ENCODE measurements at places on chromosomes 6 and 20. TPM values are rescaled to one million over a fixed set of nuclear protein-coding genes. Genes with fewer than 3 reads are reported as not detected.

DNA sequence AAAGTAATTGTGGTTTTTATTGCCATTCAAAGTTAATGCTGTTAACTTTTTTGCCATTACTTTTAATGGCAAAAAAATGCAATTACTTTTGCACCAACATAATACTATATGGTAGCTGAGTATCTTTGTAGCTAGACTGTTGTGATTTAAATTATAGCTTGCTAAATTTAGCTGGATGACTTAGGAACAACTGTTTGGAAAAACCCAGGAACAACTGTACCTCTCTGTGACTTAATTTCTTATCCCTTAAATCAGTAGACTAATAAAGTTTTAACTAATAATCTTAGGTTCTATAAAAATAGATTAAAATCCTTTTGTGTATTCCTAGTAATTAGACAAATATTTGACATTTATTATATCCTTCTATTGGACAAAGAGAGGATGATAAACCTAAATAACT is 268.2 kb downstream of the TENT5A start:
- no peak for DNase-seq

GRCh38 chr6:144066255-144066654 is 29.1 kb downstream of the SF3B5 start:
- DNase-seq, result no peak

DNA sequence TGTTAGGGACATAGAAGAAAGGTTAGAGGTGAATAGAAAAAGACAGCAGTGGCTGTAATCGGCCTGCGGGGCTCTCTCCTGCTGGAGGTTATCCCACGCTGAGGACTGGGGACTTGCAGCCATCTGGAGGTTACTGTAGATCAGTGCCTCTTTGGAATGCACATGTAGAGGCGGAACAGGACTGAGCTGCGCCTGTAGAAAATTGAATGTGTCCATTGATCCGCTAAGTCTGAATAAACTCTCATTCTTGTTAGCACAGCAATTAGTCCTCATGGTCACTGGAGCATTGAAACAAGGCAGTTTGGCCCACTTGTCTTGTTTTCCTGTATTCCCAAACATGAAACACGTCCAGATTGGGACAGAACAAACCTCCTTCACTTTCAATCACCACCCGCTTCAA is 46.3 kb upstream of the F13A1 start:
- no peak for DNase-seq

- no peak for DNase-seq
Measured at GRCh38 chr20:34369265-34369664, 6.2 kb downstream of the ITCH start.

- DNase-seq, result no peak
Measured at GRCh38 chr20:31706607-31707257, 15.9 kb downstream of the BCL2L1 start.

The SLC22A2 gene
- polyA plus RNA-seq, result 8.3 TPM

GRCh38 chr6:156627524-156627923 is 149.7 kb upstream of the ARID1B start:
- DNase-seq, result no peak

DNA sequence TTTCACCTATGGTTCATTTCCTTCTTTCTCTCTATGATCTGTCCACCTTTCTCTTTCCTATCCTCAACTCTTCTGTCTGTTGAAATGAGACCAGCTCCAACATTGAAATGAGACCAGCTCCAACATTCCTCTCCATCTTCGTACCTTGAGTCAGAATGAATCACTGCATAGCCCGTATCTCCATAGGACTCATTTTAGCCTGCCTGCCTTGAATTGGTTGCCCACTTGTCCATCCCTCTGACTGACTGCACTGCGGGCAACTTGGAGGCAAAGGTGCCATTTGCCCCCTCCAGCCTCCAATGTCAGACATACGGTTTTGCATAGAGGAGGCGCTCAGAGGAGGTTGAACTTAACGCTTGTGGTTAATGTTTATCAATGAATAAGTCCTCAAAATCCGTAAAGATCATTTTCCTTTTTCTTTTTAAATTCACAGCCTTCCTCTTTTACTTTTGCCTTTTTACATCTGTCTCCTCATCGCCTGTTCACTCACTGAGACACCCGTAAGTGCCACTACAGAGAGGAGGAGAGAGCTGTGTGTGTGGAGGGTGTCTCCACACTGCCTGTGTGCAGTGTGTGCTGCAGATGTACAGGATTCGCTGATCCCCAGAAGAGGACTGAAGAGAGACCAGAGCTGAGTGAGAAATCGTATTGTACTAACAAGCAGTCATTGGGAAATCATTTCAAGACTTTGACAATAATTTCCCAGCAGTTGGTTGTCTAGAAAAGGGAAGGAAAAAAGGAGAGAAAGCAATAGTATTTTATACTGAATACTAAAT is 579.6 kb upstream of the MAP3K7 start:
- DNase-seq, result no peak

The SMIM8 gene
- polyA plus RNA-seq, result 21.2 TPM

DNA sequence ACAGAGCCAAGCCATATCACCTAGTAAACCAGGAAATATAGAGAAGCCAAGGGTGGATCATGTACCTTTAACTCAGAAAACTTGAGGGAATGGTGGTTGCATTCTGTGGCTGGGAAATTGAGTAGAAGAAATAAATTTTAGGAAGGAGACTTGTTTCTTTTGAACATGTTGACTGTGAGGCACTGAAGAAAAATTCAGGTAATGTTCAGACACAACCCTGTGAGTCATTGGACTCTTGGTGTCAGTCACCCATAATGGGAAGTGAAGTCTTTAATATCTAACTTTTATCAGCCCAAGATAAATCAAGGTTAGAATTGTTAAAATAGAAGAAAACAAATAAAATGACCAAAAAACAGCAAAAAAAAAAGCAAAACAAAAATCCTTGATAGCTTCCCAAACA is 98.8 kb upstream of the GRIK2 start:
- DNase-seq, result no peak

The TFAP2D gene
- polyA plus RNA-seq, result not detected

DNA sequence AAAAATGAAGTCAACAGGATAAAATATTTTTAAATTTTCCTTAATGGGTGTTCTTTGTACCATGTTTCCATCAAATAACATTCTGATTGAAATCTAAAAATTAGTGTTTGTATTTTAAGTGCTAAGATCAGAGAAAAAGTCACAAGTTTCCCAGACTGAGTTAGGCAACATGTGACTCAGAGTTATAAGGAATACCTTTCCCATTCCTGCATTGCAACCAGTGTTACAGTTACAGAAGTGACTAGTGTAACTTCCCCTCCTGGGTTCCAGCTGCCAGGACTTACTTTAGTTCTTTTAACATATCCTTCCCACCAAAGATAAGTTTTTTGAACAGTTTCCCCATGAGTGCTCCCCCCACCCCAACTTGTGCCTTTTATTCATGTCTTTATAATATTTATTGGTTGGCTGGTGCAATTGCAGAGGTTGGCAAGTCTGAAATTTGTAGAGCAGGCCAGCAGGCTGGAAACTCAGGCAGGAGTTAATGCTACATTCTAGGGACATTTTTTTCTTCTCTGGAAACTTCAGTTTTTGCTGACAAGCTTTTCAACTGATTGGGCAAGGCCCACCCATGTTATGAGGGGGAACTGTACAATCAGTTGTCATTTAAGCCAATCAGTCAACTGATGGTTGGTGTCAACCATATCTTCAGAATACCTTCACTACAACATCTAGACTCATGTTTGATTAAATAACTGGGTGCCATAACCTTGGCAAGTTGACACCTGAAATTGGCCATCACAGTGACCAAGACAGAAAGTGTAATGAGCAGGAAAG is 22.9 kb upstream of the ESR1 start:
- no peak for DNase-seq

- DNase-seq, result no peak
Measured at GRCh38 chr6:166305562-166306117, 2.6 kb downstream of the PRR18 start.

DNA sequence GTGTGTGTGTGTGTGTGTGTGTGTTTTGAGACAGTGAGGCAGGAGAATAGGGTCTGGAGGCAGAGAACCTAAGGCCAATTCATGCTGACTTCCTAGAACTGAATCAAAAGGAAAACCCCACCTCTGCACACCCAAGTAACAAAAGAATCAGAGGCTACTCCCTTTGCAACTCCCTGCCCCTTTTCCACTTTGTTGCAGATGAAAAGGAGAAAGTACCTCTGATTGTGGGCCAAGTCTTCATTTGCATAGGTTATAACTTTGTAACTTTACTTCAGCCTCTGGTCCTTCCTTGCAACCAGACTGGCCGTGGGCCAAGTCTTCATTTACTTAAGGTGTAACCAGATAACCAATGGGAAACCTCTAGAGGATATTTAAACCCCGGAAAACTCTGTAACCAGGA is 168.8 kb downstream of the EYA2 start:
- DNase-seq, result no peak

DNA sequence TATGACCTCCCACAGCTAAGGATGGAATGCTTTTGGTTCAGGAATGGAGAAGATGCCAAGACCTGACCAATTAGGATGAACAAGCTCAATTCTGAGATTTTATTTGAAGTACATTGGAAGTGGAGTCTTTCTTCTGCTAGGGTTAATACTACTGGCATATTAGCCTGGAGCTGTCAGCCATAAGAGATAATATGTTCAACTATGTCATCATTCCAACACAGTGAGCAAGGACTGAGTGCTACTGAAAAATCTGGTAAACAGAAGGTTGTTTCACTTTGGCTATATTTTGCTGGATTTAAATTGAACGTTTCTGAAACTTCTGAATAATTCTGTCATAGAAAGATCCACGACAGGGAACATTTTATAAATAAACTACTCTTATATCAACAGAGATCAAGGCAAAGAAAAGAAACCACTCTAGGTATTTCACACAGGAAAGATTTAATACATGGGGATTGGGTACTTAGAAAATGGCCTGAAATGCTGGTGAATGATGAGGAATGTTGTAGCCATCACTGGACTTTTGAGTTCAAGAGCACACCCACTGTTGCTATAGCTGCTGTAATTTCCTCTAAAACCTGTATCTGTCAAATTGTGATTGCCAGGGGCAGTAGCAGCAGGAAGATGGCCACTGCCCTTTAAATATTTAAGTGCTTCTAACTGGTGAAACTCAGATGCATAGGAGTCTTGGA is 200.5 kb downstream of the PLCB4 start:
- DNase-seq, result no peak

The PTPRT gene
- 1.0 TPM for polyA plus RNA-seq

GRCh38 chr20:22977047-22977785 is 57.9 kb upstream of the SSTR4 start:
- no peak for DNase-seq

The MYL9 gene
- polyA plus RNA-seq, result 261 TPM

The MMUT gene
- 56.0 TPM for polyA plus RNA-seq

The SLC22A23 gene
- polyA plus RNA-seq, result 12.3 TPM

DNA sequence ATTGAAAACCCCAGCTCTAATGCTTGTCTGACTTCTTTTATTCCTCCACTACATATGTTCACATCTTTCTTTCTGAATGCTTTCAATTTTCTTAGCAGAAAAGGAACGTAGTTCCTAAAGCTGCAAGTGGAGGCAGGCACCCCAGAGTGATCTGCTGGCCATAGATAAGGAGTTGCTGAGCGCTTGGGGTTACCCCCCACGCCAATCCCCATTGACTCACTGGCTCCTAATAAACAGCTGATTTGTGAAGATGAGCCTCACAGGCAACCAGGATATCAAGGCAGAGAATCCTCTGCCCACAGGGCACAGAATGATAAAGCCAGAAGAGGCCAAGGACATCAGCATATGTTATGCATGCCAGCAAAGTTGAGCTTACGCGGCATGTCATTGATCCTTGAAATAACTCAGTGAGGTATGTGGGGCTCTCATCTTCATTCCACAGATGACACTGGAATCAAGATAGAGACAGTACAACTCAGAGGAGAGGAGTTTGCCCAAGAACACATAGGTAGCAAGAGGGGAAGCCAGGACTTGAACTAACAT is 129.1 kb upstream of the PTPRT start:
- no peak for DNase-seq

The C6orf58 gene
- 1.2 TPM for polyA plus RNA-seq
